ENCODE measurements at places on chromosomes 3 and 15.
A peak's percentile ranks its signal among the peaks of the same experiment; 100 is the strongest.

- no peak for DNase-seq
Measured at GRCh38 chr3:74089814-74090213, 465.1 kb upstream of the PDZRN3 start.

GRCh38 chr3:51955175-51955892 lies at the start of gene GPR62:
GPR62 (plus strand) TSS chr3:51955381; CDS start chr3:51955653, 272 bp downstream.
- DNase-seq = no peak

- no peak for DNase-seq
Measured at GRCh38 chr3:184008161-184008560, 9.5 kb downstream of the ABCC5 start.

DNA sequence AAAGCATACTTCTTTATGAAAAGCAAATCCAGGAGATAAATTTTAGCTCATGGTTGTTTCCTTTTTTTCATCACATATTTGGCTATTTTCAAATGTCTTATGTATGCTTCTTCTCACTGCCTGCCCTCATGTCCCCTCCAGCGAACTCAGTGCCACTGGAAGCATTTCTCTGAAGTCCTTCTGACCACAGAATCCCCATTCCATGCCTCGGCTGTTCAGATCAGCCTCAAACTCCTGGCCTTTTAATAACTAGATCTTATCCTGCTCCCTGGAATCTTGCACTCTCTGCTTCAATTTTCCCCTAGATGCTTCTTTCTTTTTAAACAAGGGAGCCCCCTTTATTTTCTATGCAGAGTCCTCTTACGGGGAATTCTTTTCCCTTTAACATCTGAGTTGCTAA lies 10.1 kb downstream of the ETV5 start:
- DNase-seq = no peak

GRCh38 chr3:191774485-191774884 lies 313.5 kb downstream of the PYDC2 start:
- DNase-seq = no peak

DNA sequence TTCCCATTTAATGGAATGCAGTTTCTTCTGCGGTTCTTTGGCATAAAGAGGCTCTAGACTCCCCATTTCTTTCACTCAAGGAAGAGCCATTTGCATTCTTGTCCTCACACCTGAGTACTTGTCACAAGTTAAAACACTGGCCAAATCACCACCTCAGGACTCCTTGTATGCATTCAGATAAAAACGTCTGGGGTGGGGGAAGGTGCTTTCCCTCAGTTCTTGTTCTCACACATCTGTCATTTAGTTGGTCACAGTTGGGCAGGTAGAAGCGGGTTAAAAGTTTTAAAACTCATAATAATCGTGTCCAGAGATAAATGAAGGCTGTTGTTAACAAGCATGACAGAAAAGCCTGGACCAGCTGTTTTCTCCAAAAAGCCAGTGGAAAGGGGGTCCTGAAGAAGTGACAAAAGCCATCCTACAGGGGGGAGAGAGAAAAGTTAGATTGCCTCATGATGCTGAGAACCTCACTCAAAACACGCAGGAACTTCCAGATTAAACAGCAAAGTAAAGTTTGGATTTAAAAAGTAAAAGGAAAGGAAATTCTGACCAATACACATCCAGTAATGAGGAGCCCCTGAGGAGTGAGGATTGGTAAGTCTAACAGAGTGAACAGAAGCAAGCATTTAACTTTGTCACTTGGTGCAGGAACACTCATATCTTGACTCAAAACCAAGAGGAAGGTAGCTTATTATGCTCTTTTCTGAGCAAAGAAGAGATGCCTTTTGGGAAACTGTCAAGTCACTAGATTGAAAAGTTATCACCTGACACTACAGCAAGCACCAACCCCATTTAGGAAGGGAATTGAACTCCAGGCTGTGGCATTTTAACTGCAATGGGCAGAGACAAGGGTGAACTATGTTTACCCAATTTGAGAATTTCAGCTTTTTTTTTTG lies 2.8 kb downstream of the BCL2L10 start:
- DNase-seq = no peak

- no peak for DNase-seq
Measured at GRCh38 chr15:40487816-40488682, 17.3 kb downstream of the CHST14 start.

DNA sequence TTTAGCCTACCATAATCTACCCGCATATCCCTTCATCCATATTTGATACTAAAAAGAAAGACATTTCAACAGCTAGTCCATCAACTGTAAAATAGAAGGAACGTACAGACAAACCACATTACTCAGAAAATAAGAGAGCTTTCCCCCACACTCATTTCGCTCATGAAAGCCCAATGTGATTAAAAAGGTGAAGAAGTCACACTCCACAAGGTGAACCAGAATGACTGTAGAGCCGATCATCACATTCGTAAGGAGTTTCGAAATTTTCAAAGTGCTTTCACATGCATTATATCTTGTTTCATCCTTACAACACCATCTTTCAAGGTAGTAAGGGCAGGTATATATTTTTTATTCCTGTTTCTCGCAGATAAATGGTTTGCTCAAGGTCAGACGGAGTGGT lies 225.3 kb downstream of the FOXP1 start:
- no peak for DNase-seq

DNA sequence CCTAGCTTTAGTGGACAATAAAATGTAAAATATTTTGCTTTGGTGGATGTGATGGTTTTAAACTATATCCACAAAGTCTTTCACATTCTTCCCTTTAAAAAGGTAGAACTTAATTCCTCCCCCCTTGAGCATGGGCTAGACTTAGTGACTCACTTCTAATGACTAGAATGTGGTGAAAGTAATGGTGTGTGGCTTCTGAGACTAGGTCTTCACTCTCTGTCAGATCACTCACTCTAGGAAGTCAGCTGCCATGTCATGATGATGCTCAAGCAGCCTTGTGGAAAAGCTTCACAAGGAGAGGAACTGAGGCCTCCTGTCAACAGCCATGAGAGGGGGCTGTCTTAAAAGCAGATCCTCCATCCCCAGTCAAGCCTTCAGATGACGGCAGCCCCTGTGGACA lies 4.2 kb downstream of the LRRC2 start:
- DNase-seq = no peak

GRCh38 chr3:58604031-58604430 lies 26.8 kb upstream of the FAM107A start:
- no peak for DNase-seq

DNA sequence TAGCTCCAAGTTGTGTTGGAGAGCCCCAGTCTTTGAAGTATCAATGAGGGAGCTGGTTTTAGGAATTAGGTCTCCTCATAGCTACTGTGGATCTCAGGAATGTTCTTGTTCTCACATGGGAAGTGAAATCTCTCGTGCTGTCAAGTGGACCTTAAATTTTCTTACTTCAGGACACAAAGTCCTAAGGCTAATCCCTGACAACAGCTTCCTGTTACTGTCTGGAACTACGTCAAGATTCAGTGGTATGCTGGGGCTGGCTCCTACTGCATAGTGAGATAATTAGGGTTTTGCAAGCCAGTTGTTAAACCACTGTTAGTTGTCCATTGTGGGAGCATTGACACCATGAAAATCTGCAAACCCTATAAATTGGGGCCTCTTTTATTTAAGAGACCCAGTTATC lies 22.8 kb downstream of the MESP1 start:
- DNase-seq = no peak

- no peak for DNase-seq
Measured at GRCh38 chr3:160016972-160017371, 28.3 kb downstream of the IL12A start.

- no peak for DNase-seq
Measured at GRCh38 chr15:66955871-66956585, 109.4 kb upstream of the SMAD3 start.

GRCh38 chr3:78426454-78426853 lies 1341.3 kb downstream of the ROBO1 start:
- DNase-seq = no peak

DNA sequence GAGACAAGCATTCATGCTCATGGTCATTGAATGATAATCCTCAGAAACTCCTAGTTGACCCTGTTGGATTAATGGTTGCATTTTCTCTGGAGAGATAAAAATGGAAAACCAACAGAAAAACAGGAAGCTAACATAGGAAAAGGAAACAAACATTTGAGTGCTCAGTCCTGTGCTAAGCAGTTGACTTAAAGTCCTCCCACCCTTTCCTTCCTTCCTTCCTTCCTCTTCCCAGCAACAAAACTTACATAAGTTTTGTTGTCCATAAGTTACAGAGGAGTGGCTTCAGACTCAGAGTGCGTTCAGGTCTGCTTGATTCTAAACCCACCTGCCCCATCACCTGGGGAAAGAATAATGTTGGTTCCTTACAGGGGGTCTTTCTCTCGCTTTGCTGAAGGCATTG lies 163.8 kb upstream of the RGMA start:
- no peak for DNase-seq

- peak; percentile 31 for DNase-seq
Measured at GRCh38 chr3:153023896-153024295, 138.1 kb upstream of the RAP2B start.

- no peak for DNase-seq
Measured at GRCh38 chr3:187725653-187726370, 19.5 kb downstream of the BCL6 start.

DNA sequence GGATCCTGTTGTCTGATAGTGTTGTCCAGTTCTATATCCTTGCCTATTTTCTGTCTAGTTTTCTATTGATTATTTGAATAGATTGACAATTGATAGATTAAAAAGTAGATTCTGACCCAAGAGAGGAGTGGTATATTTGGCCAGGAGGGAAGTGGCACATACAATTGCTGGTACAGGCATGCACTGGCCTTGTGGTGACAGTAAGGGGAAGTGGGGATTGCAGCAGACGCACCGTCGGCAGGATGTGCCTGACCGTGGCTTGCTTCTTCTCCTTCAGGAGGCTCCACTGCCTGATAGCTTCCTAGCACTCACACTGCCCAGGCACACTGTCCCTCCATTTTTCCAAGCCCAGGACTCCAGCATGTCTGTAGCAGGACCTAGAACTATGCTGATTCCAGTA lies 10.5 kb downstream of the GABRG3 start:
- DNase-seq = peak; percentile 5

DNA sequence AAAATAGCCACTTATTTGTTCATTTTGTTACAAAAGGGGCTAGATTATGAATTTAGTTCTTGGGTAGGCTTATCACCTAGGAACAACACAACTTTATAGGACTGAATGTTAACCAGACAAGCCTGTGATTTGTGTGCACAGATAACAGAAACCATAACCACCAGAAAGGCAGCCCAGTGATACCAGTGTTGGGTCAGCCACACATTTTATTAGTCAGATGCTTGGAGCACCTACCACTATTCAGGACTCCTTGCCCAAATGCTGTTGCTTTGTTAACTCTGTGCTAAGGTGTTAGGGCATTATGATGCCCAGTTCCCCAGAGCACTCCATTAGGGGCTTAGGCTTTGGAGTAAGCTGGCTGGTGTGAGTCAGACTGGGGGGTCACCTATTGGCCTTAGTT lies 22.5 kb downstream of the PLCL2 start:
- peak; percentile 84 for DNase-seq

DNA sequence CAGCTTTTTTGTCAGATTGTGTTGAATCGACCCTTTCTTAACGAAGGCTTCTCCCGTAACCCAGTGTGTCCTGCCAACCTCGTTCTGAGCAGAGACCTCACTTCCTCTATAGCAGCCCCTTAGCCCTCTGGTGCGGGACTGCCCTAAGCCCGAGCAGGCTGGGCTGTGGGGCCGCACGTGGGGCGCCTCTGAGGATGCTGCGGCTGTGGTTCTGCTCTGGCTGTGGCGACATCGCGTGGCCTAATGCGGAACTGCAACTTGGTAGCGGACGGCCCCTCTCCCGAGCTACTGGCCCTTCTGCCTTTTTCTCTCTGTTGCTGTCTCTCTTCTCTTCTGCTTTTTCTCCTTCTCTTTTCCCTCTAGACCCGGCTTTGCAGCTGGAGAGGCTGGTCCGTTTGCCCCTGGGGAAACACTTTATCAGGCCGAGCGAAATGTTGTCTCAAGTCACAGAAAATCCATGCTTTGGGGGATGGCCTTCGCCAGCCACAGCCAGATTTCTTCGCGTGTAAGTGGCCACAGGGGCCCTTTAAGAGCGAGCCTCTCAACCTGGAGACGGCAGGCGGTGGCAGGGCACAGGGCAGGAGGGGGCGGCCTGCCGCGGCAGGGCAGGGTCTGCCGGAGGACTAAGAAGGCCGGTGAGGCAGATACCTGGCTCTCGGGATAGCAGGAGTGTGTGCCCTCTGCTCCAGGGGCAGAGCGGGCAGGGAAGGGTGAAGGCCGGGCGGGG lies 19.4 kb upstream of the KIF23 start:
- peak; percentile 87 for DNase-seq

- no peak for DNase-seq
Measured at GRCh38 chr3:38154033-38154494, 11.3 kb upstream of the OXSR1 start.

- no peak for DNase-seq
Measured at GRCh38 chr3:14652-15051, 181.9 kb upstream of the CHL1 start.

GRCh38 chr3:43347774-43348173 lies 61.4 kb downstream of the SNRK start:
- DNase-seq = no peak

DNA sequence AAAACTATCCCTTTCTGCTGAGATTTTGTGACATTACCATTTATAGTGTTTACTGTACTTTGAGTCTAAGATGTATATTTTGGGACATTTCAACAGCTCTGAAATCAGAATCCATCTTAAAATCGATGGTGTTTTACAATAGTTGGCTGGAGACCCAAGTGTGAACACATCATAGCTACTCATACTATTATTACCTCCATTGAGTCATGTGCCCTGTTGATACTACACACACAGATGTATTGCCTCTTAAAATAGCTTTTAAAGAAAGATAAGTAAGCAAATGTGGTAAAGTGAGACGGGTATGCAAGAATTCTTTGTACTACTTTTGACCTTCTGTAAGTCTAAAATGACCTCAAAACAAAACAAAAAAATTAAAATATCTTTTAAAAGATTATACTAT lies 6.7 kb downstream of the LMOD3 start:
- no peak for DNase-seq

DNA sequence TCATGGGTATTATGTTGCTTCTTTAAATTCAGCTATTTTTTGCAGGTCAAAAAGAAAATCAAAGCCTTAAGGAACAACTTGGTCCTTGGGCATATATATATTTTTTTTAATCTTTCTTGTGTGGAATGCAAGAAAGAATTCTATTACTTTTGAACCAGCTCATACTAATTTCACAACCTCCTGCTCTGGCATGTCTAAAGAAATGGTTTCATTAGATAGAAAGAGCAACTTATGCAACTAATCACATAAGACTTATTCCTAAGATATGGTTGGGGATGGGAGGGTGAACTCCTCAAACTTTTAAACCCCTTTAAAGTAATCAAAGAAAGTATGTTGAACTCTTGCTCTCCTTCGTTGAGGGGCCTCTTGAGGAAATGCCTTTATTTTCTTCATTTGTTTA lies 114.9 kb downstream of the GMNC start:
- DNase-seq = no peak

DNA sequence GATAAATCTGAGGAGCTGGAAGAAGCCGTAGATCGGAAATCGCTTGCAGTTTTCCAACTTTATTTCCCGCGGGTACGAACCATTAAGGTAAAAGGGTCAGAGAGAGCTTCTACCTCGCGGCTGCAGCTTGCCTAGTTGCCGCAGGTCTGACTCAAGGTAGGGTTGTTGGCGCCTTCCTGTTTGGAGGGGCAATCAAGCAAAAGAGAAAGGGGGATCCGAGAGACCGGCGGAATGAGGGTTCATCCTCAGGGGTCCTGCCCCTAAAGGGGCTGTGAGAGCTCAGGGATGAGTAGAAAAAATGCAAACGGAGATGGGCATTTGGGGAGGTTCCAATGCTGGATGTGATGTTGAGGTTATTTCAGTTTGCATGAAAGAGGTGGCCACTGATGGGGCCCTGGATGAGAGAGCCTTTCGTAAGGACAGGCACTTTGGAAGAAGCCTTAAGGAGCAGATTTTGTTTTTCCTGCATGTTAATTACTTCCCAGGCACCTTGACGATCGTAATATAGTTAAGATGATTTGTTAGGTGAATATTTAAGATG lies 265.4 kb downstream of the CGGBP1 start:
- DNase-seq = peak; percentile 52

Data from hematopoietic multipotent progenitor cell treated with erythropoietin and hydrocortisone succinate and interleukin-3 and kit ligand, for 6 days (in vitro differentiated cells).